NCI-H524 treated with DMSO at 0.1 percent for 48 hours (cell line): ENCODE measurements at places on chromosomes 12 and 14.

DNA sequence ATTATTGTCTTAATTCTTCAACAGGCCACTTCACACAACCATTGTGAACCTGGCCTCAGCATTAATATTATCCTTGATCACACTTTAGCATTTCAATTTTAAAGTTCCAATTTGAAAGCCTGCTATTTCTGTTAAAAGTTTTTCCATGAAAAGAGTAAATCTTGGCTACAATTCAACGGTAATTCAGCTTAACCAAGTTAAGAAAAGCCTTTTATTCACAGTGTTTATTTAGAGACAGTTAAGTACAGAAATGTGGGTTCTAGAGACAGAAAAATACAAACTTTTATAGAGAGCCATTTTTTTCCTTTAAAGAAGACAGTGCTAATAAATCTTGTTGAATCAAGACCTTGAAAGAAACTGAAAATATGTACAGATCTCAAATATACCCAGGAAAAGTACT is 103.9 kb downstream of the NPAS3 start:
- no peak for DNase-seq

DNA sequence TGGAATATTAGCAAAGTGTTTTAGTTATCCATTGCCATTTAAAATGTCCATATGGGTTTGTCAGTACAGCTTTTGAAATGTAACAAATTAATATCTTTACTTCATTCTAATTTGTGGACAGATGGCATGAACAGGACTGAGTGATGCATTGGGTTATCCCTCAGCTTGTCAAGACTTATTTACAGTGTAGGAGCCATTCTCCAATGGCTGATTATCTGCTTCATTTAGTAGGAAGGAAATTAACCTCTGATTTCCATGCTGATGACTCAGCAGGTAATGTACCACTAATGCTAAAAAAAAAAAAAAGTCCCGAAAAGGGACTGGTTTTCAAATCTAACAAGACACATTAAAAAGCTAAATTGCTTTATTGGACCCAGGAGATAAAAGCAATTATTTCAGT is 1149.0 kb upstream of the USP15 start:
- DNase-seq = no peak

- no peak for DNase-seq
Observed at GRCh38 chr12:54333420-54334034, 8.6 kb downstream of the COPZ1 start.

GRCh38 chr14:56172571-56172971 is 54.4 kb downstream of the PELI2 start:
- no peak for DNase-seq

GRCh38 chr12:85277191-85277590 is 2.8 kb upstream of the ALX1 start:
- no peak for DNase-seq

DNA sequence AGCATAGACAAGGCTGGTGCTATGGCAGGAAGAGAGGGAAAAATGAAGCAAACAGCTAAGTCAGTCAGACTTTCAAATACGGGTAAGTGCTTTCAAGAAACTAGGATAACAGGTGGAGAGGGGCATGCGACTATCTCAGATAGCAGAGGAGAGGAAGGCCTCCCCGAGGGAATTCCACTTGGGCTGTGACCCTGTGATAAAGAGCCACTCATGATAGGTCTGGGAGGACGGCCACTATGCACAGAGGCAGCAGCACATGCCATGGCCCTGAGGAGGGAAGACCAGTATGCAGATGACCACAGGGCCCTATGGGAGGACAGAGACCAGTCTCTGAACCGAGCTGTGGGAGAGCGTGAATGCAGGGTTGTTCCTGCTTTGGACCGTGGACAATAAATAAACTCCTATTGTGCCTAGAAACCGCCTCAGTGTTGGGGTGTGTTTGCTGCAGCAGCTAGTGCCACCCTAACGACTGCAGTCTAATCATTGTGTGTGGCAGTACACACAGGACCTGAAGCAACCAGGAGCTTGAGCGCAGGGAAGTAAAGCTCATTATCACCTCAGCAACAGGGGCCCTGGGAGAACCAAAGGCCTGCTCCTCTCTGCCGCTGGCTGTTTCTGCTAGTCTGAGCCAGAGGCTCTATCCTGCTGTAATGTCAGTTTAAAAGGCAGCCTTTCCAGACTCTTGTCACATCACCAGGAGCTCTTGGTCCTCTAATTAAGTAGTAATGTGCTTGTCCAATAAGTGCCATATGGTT is 119.1 kb downstream of the CACNA1C start:
- peak; percentile 74 for DNase-seq

DNA sequence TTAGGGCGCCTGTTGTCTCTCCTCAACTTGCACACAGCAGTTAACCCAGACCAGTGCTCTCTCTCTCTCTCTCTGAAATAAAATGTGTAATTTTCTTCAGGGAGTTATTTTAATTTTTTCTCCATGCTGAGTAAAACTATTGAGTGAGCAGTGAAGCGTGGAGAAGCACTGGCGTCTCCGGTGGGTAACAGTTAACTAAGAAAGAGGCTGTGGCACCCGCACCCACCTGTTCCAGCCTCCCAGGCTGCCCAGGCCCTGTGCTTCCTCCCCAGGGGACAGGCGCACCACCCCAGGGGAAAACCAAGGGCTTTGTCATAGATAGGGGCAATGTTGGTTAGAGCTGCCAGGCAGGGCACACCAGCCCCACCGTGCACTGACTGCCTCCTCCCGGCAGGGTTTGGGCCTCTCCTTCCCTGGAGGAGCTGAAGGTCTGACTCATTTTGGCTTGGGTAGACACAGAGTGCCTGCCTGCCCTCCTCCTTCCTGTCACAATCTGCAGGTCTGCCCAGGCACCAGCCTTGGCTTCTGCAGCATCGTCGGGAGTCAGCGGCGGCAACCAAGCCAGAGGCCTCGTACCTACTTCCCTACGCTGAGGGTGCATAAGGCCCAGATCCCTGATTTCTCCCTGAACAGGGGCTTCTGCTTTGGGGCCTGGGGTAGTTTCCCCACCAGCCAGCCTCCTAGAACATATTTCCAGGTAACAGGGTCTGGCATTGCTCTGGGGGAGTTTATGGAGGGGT is 3.9 kb downstream of the HOXC5 start:
- no peak for DNase-seq

- DNase-seq = no peak
Observed at GRCh38 chr12:124013073-124013472, 40.1 kb downstream of the ZNF664 start.

DNA sequence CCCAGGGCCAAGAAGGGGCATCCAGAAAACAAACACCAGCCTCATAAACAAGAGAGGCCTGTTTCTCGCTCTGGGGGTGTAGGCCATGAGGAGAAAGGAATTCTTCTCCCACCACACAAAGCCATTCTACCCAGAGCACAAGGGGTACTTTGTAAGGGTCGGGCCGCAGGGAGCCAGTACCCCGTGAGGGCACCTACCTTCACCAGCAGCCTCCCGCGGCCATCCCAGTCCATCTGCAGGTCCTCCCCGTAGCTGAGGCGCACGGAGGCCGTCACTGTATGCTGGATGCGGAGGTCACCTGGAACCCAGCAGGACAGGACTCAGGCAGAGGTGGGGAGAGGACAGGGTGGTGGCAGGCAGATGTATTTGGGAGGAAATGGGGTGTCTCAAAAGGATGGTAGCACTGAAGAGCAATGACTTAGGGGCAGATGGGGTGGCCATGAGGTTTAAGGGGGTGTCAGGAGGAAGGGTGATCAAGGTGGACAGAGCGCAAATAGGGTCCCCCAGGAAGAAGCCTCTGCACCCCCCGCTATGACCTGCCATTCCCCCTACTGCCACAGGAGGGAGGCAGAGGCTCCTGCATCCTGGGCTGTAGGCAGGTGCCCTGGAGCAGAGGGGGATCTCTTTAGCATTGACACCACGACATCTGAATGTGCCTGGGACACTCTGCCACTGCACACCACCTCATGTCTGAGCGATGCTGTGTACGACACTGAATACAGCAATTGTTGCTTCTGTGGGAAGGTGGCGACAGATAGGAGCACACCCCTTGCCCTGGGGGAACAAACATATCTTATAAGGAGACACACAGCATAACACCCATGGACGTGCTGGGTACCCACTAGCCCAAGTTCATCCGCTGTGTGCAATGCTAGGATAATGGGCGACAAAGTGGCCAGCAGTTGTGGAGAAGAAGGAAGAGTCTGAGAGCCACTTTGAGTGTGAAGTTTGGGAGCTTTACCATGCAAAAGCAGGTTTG is 61.4 kb downstream of the VWF start:
- DNase-seq = no peak

- peak; percentile 29 for DNase-seq
Observed at GRCh38 chr14:71403656-71404055, 496.4 kb downstream of the PCNX1 start.

GRCh38 chr12:22797701-22798100 is 172.7 kb downstream of the ETNK1 start:
- DNase-seq = peak; percentile 1

- no peak for DNase-seq
Observed at GRCh38 chr12:99985631-99986030, 895 bp upstream of the ANKS1B start.

DNA sequence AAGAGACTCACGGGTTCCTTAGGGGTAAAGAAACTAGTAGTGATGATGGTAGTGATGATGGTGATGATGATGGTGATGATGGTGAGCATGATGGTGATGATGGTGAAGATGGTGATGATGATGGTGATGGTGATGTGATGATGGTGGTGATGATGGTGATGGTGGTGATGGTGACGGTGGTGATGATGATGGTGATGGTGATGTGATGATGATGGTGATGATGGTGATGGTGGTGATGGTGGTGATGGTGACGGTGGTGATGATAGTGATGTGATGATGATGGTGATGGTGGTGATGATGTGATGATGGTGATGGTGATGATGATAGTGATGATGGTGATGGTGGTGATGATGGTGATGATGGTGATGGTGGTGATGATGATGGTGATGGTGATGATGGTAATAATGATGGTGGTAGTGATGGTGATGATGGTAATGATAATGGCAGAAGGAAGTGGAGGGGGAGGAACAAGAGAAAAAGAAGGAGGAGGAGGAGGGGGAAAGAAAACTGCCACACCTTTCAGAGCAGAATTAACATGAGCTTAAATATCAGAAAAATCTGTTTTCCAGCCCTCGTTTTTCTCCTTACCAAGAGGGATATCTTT is 85.5 kb downstream of the FZD10 start:
- DNase-seq = no peak

GRCh38 chr12:105382771-105383622 is 52.5 kb downstream of the C12orf75 start:
- peak; percentile 2 for DNase-seq

DNA sequence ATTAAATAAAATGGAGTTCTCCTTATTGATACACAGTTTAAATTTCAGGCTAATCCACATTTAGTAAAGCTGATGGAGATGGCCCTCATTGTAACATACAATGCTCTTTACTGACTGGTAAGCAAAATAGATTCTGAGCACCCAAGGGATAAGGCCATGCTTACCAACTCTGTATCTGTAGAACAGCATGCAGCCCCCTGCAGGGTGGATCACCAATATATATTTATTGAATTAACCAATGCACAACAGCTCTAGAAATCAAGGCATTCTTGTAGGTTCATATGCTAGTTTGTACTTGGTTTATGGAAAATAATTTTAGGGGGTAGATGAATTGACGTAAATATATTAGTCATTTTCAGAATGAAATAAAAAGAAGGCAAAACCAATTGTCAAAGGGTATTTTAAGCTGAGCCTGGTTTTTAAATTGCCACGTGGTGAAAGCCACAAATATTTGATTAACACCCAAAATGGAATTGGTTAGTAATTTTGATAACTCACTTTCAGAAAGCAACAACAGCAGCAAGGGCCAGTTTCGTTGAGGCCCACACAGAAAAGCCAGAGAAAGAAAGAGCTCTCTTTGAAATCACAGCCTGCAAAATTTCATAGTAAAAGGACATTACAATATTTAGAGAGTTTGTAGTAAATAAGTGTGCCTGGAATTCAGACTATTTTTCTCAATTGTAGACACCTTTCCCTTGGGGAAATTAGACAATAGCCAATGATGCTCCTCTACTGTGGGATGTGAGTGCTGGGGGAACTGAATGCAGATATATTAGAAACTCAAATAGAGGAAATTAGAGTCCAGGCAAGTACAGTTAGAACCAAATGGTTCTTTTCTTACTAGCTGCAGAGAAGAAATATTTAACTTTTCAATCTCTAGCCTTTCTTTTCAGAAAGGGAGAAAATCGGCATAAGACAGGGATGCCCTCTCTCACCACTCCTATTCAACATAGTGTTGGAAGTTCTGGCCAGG is 216.2 kb upstream of the ABCD2 start:
- DNase-seq = no peak

DNA sequence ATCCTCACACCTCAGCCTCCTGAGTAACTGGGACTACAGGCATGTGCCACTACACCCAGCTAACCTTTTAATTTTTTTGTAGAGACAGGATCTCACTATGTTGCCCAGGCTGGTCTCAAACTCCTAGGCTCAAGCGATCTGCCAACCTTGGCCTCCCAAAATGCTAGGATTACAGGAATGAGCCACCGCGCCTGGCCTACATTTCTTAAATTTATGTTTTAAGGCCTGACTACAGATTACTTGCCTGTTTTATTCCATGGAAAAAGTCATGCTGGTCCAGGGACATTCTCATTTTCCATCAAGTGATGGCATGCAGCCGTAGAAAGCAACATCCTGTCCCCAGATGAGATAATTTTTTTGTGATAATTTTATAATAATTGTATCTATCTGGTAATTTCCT is 6.1 kb downstream of the CD9 start:
- no peak for DNase-seq

- DNase-seq = no peak
Observed at GRCh38 chr14:68285421-68286179, 466.0 kb downstream of the RAD51B start.

GRCh38 chr12:46144433-46144832 is 124.4 kb downstream of the SLC38A1 start:
- no peak for DNase-seq

DNA sequence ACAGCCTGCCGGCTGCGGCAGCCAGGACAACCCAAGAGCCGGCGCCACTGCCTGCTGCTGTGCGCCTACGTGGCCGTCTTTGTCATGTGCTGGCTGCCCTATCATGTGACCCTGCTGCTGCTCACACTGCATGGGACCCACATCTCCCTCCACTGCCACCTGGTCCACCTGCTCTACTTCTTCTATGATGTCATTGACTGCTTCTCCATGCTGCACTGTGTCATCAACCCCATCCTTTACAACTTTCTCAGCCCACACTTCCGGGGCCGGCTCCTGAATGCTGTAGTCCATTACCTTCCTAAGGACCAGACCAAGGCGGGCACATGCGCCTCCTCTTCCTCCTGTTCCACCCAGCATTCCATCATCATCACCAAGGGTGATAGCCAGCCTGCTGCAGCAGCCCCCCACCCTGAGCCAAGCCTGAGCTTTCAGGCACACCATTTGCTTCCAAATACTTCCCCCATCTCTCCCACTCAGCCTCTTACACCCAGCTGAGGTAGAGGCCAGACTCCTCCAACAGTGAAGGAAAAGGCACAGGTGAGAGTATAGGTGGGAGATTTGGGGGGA is 10.3 kb downstream of the ZBTB39 start:
- DNase-seq = no peak

- DNase-seq = no peak
Observed at GRCh38 chr12:75205558-75205957, 4.1 kb downstream of the KCNC2 start.

- DNase-seq = no peak
Observed at GRCh38 chr14:77059276-77059915, 30.9 kb upstream of the IRF2BPL start.
